Naive thymus-derived CD8-positive, alpha-beta T cell (primary cell): ENCODE measurements at places on chromosomes 5 and 9. TPM values are rescaled to one million over a fixed set of nuclear protein-coding genes. Genes with fewer than 3 reads are reported as not detected.

The C9 gene
- not detected for total RNA-seq

The TNFSF8 gene
- total RNA-seq, result 21.3 TPM

GRCh38 chr9:96008502-96009222 lies 133.2 kb downstream of the ERCC6L2 start:
- DNase-seq, result peak; percentile 24
- peaks cover 3% of the 10 kb centered on the region for H3K4me1 ChIP-seq
- no peaks in the 10 kb centered on the region for H3K36me3 ChIP-seq
- H3K4me3 ChIP-seq, result peak overlapping the region; percentile 81
- H3K27ac ChIP-seq, result peak overlapping the region; percentile 94

- peaks cover 19% of the 10 kb centered on the region for H3K27me3 ChIP-seq
- no peak overlapping the region for H3K27ac ChIP-seq
- H3K4me1 ChIP-seq, result no peaks in the 10 kb centered on the region
- DNase-seq, result no peak
Measured at GRCh38 chr5:2015124-2015848, 132.6 kb upstream of the IRX4 start.

DNA sequence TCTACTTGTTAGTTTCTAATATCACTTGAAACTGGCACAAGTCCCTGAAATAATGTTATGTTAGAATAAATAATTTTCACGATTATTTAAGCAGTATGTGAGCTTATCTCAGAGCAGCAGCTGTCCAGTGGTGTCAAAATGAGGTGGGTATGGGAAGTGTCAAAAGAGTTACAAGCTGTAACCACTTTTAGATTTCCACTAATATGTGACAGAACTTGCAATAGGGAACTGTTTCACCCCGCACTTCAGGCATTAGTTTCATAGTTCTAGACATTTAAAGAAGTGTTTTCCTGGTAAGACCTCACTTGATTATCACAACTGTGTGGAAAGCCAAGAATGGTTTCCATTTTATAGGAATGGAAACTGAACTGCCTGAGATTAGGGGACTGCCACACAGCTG lies 2.9 kb upstream of the ISCA1 start:
- H3K4me3 ChIP-seq, result no peak overlapping the region
- H3K36me3 ChIP-seq, result no peaks in the 10 kb centered on the region
- H3K4me1 ChIP-seq, result peaks cover 11% of the 10 kb centered on the region
- no peak for DNase-seq
- no peak overlapping the region for H3K27ac ChIP-seq
